ENCODE measurements at places on chromosomes 7 and 10.

- no peak for DNase-seq
Measured at GRCh38 chr10:118405928-118406327, 63.8 kb upstream of the FAM204A start.

DNA sequence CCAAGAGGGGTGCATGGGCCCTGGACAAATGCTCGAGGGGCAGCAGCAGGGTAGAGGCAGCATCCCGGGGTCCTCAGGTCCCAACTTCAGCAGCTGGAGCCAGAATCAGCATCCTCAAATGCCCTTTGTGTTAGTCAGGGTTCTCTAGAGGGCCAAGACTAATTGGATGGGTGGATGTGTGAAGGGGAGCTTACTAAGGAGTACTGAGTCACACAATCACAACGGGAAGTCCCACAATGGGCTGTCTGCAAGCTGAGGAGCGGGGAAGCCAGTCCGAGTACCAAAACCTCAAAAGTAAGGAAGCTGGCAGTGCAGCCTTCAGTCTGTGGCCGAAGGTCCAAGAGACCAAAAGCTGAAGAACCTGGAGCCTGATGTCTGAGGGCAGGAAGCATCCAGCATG, 162.9 kb upstream of the TCERG1L start:
- no peak for DNase-seq

DNA sequence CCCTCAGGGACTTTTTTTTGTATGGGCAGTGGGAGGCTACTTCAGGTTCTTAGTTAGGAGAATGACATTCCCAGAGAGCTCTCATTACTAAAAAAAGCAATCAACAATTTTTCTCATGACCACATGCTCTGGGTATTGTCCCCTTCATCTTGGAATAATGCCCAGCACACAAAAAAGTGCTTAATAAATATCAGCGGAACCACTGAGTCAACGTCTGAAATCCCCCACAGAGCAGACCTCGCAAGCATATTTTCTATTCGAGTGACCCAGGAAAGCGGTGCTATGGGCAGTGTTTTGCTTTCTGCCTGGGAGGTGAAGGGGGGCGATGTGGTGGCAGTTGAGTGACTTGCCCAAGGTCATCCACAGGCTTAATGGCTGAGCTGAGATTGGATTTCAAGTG, 493.4 kb upstream of the ZMIZ1 start:
- no peak for DNase-seq

DNA sequence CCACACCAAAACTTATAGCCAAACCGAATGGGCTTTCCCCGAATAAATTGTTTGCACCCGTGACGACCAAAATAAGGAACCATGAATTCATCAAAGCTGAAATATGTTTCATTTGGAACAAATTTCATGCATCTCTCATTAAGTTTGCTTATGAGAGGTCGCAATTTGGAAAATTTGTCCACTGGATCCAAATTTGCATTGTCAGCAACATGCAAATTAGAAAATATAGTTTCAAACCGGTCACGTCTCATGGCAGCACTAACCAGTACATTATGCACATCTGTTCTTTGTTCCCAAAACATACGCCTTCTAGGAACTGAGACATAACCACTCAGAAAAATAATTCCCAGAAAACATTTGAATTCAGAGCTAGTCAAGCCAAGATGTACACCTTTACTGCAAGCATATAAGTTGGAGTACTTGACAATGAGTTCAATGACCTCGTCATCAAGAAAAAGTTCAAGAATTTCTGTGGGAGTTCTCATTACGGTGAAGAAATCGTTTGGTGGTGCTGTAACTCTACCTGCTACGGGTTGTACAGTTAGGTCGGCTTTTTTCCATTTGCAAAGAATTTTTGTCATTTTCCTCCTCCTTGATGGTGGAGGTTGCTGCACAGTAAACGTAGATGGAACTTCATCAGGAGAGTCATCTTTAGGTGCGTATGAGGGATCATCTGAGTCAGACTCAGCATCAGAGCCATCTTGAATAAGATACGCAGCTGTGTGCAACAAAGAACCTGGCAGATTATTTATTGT, 22.5 kb downstream of the ERCC6 start:
- DNase-seq = no peak

GRCh38 chr7:105759670-105760550, 116.5 kb downstream of the ATXN7L1 start:
- DNase-seq = no peak

DNA sequence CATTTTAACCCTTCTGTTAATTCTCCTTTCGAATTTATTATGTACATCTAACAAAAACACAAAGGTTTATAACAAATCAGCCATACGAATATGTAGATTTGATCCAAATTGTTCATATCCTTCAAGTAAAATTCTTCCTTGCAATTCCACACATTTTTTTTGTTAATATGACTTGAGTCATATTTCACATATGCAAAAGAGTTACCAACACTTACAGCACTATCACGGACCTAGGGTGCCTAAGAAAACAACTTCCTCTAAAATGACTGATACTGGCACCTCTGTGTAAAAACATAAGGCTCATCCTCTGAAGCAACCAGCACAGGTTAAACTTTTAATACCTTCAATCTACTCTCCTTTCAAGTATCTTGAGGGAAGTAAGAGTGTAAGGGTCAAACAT, 451.8 kb downstream of the SEMA3D start:
- no peak for DNase-seq
